Amniotic stem cell (primary cell): ENCODE measurements at places on chromosomes 7 and 10.

GRCh38 chr7:31114593-31115343 is 62.7 kb downstream of the ADCYAP1R1 start:
- no peak for DNase-seq

GRCh38 chr10:5971886-5972285 is 5.5 kb downstream of the IL15RA start:
- DNase-seq = no peak

- no peak for DNase-seq
These were observed 9.2 kb upstream of the DDIT4 start for GRCh38 chr10:72264536-72264935.

- no peak for DNase-seq
These were observed 5.2 kb upstream of the MOGAT3 start for GRCh38 chr7:101205901-101206664.

- DNase-seq = no peak
These were observed 493 bp downstream of the ZMIZ2 start for GRCh38 chr7:44748948-44749731.

- DNase-seq = no peak
These were observed 59.9 kb upstream of the AQP1 start for GRCh38 chr7:30851651-30852307.

- no peak for DNase-seq
These were observed 100.1 kb downstream of the HOXA1 start for GRCh38 chr7:26995666-26996065.
